ENCODE measurements at places on chromosomes 7 and 10.

GRCh38 chr10:98414578-98414931 is 427 bp downstream of the PYROXD2 start:
- DNase-seq: no peak

DNA sequence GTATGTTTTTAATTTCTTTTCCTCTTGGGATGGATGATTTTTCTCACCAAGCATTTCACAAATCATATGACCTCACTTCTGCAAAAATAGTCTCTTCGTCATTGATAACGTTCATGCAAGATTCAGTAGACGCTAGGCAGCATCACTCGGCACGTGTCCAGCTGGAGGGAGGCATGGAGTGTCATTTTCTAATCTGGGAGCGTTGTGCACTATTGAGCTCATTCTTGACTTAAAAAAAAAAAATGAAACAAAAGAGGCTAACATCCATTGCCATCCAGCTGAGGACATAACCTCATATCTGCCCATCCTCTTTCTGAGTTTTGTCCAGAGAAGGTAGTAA is 56.2 kb downstream of the COL17A1 start:
- DNase-seq: no peak

- no peak for DNase-seq
Measured at GRCh38 chr7:100452513-100452912, 11.5 kb downstream of the SPACDR start.

GRCh38 chr10:72009051-72009424 is 44.8 kb downstream of the CHST3 start:
- DNase-seq: no peak

DNA sequence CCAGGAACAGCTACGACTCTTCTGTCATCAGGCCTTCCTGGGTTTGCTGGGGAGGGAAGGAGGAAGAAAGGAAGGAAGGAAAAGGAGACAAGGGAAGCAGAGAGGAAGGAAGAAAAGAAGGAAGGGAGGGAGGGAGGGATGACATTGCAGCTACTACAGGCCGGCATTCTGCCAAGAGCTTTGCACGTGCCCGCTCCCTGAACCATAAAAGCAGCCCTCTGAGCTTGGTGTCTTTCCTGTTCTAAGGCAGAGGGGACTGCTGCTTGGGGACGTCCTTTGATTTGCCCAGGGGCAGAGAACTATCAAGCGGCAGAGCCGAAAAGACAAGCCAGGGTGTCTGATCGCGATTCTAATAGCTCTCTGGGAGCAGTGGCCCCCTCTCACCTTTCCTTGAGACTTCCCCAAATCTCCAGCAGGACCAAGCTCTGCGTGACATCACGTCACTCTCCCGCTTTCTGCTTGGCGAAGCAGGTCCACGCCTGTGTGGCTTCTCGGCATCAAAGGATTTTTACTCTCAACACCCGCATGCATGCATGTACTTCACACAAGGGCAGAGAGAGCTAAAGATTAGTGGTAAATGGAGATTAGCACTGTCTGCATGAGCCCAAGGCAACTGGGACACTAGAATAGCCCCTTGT is 167.8 kb upstream of the AUTS2 start:
- DNase-seq: no peak

DNA sequence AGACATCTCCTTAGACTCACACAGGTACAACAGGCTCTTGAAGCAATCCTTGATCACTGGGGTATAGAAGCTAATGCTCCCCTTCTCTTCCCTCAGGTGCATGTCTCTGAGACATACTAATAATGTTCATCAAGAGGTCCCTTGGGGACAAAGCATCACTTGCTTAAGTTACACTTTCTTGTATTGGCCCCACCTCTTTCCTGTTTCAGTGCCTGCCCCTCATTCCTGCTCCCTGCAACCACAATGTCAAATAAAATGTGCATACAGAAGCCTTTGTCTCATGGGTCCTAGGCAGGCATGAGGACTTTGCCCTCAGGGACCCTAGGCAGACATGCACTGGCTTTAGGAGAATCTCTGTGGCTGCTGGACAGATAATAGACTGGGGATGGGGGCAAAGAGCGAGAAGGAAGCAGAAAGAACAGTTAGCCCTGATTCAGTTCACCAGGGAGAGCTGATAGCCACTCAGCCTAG is 175.0 kb upstream of the NPY start:
- no peak for DNase-seq

DNA sequence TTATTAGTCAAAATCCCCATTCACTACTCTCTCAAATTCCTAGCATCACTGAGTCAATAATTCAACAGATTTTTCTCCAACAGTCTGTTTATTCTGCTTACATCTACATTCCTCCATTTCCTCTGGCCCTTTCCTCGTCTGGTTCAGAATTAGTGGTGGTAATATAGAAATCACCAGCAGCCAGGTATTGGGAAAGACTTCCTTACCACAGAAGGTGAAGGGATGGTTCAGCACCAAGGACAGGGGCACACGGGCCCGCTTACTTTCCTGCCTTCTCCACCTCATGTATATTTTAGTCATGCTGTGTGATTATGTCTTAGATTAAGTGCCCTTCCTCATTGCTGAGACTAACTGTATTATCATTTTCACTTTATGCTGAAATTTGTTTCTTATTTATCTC is 70.4 kb upstream of the APBB1IP start:
- peak; percentile 5 for DNase-seq

DNA sequence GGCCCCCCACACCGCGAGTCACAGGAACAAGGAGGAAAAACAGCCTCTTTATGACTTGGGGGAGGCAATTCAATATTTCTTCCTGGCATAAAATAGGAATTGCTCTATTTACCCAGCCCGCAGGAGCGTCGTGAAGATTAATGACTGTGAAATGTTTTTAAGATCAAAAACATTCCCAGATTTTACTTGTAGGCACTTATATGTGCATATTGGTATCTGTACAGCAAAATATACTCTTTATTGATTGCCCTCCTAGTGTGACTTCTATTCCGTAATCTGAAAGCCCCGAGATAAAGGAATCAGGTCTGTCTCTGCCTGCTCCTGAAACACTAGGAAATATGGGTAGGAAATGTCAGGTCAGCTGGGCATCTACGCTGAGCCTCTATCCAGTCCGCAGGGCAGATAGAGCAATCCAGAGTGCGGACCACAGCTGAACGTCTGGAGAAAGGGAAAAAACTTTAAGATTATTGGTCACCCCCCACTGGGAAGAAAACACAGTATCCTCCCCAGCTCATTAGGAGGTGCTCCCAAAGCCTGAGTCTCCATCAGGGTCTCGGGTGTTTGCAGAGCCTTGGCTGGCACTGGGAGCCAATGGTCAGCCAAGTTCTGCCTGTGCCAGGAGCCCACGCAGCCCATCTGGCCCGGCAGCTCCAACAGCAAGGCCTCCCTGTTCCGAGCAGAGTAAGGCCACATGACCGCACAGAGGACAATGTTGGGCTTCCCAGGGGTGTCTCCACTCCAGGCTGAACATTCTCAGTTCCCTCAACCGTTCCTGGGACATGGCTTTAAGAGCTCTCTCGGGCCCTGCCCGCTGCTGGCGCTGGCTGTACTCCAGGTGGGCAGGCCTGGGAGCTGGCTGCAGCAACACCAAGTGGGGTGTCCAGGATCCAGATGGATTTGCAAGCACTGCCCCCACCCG is 7.7 kb downstream of the CTBP2 start:
- peak; percentile 32 for DNase-seq

GRCh38 chr10:71473671-71474599 is 77.2 kb downstream of the CDH23 start:
- DNase-seq: no peak

DNA sequence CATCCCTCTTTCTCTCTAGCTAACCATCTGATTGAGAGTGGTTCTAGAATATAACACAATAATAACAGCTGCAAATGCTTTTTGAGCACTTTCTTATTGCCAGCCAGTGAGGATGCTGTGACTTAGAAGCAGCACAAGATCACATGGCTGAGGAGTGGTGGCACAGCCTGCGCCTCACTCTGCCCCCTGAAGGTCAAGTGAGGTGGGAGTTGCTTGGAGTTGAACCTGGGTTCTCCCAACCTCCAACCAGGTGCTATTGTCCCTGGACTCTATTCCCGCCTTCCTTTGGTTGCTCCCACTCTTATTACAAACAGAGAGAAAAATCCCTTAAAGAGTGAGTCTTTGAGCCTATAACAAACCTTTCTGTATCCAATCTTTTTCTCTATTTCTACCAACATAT is 280.3 kb upstream of the PODXL start:
- no peak for DNase-seq

DNA sequence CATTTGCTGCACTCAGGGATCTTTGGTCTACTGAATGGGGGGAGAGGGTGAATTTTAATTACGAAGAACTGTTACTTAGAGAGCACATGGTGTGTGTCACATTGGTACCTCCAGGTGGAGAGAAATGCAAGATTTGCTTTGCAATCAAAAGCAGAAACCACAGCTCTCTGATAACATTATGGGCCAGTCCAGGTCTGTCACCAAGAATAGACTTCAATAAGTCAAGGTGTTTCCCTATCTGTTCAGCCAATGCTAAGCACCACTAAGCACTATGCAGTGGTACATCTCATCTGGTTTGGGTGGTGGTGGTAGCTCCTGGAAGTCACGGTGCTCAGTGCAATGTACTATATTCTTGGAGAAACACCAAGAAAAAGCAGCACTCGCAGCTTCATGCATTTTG is 119.6 kb upstream of the AFAP1L2 start:
- DNase-seq: no peak

DNA sequence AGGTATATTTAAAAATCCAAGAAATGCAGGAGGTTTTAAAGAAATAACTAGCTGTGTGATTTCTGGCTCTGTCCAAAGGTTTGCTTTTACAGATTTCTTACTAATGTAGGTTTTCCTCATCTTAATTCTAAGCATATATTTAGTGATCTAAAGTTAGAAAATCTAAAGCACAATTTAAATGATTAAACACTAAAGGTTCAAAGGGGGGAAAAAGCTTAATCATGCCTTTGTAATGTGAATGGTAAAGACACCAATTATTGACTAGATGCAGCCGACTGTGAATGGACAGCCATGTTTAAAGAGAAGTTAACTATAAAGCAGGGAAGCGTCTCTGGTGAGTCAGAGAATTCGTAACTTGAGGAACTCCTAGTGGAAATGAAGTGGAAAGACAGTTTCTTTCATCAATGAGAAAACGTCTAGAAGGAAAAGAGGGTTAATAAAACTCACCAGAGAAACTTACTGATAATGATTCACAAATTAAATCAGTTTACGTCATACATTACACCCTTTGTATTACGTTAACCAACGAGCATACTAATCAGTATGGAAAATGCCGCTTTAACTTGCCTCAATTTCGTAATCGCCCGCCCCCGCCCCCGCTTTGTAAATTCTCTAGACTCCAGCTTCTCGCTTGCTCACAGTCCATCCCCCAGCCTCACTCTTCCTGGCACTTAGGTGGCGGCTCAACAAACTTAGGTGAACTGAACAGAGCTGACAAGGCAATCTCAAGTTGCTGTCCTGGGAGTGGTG is 1.1 kb upstream of the HBP1 start:
- DNase-seq: peak; percentile 87

DNA sequence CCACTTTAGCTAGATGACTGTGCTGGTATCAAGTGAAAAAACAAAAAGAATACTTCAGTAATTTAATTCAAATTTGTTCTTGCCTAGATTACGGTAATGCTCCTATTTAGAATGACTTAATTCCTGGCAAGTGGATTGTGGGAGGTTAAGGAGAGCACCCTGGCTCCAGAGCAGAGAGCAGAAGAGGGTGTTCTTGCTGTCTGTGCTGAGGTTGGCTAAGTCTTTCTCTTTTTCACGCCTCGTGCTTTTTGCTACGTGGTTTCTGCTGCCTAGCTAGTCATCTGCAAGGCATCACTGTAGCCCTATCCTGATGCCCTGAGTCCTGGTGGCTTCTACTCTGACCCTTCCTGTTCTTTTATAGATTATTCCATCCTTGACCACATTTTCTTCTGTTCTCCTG is 101.4 kb downstream of the INSYN2A start:
- no peak for DNase-seq

- no peak for DNase-seq
Measured at GRCh38 chr10:132575320-132576201, 38.0 kb downstream of the INPP5A start.

DNA sequence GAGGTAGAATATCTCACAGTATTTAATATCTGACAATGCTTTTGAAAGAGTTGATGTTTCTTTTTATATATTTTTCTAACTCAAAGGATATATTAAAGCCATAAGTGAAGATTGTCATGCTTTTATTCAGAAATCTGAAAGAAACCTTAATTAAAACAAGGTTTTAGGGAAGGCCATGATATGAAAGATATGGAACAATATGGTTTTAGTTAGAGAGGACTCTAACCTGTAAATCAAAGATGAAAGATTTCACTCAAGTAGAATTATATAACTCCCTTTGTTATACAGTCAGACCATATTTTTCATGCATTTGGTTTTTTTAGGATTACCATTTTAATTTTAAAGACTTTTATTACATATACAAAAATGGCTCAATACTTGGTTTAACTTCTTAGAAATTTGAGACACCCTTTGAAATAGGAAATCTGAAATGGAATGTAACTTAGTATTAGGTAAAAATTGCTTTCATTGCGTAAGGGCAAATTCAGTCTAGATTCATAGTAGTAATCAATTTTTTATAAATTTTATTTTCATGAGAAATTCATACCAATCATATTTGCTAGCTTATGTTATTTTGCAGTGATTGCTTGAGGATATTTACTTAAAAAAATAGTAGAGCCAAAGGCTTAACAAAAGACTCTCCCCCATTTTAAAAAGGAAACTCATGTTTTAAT is 119.8 kb downstream of the TWIST1 start:
- no peak for DNase-seq

GRCh38 chr7:159023206-159023605 is 121.5 kb downstream of the VIPR2 start:
- no peak for DNase-seq

GRCh38 chr7:151745706-151746105 is 131.2 kb downstream of the PRKAG2 start:
- DNase-seq: no peak

- no peak for DNase-seq
Measured at GRCh38 chr10:97228130-97228774, 42.5 kb upstream of the SLIT1 start.

GRCh38 chr10:27600930-27601329 is 96.8 kb downstream of the RAB18 start:
- DNase-seq: no peak

DNA sequence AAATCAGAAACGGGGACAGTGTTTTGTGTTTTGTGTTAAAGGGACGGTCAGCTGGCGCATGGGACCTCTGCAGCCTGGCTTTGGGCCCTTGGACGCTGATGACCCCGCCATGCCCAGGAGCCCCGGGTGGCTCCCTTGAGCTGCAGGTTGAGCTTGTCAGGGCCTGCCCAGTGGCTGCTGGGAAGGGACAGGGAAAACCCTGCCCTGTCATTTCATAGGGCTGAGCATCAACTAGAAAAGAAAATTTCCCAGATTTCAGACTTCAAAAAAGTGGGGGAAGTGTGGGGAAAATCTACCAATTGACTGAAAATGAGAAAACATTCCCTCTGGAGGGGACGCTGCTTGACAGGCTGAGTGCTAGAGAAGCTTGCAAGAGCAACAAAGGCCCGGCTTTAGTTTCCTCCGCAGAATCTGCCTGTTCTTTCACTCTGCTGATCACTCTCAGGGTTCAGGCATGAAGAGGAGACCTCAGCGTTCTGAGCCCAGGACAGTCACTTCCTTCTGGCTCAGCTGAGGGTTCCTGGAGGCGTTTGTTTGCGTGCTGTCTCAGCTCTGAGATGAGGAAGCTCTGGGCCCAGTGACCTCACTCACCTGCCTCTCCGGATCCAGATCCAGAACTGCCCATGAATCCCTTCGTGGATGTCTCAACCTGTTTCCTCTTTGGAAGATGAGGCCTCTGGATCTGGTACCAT is 18.6 kb upstream of the DNAJB6 start:
- DNase-seq: peak; percentile 37
